Activated CD4-positive, alpha-beta T cell treated with anti-CD3 and anti-CD28 coated beads, Interleukin-2, amount 50 U/mL, for 48 hours (primary cell): ENCODE measurements at places on chromosomes 1 and 21.

- no peak for DNase-seq
Measured at GRCh38 chr1:227058321-227058751, 118.2 kb downstream of the COQ8A start.

DNA sequence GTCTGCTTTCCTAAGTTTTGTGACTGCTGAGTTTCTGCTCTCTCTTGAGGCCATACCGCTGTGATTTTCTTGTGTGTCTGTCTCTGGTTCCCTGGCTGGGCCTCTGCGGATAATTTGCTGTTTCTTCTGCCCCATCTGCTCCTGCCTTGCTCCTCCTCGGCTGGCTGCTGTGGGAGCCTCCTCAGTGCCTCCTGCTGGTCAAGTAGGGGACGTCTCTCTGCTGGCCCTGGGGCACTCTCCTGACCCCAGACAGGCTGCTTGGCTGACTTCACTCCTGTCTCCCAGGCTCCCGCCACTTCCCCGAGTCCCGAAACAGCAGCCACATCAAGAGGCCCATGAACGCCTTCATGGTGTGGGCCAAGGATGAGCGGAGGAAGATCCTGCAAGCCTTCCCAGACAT lies 28.5 kb downstream of the ETNK2 start:
- DNase-seq, result peak; percentile 24

DNA sequence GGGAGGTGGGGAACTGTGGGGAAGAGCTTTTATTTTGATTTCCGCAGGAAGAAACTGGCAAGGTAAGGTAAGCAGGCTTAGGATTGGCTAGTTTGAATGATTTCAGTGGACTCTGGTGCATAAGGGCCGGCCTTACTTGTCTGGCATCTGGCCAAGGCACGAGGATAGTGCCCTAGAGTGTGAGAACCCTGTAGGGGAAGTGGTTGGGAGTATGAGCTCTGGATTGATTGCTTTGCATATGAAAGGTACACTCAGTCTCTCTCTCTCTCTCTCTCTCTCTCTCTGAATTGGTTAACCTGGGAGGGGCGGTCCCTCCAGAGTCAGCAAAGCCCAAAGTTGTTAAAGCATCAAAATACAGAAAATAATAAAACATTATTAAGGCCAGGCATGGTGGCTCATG lies 463.0 kb downstream of the SIPA1L2 start:
- no peak for DNase-seq

GRCh38 chr1:69834336-69834735 lies 266.6 kb downstream of the LRRC7 start:
- no peak for DNase-seq

GRCh38 chr1:238099871-238100270 lies 209.1 kb upstream of the ZP4 start:
- no peak for DNase-seq
